ENCODE measurements at places on chromosomes 3 and 15.

DNA sequence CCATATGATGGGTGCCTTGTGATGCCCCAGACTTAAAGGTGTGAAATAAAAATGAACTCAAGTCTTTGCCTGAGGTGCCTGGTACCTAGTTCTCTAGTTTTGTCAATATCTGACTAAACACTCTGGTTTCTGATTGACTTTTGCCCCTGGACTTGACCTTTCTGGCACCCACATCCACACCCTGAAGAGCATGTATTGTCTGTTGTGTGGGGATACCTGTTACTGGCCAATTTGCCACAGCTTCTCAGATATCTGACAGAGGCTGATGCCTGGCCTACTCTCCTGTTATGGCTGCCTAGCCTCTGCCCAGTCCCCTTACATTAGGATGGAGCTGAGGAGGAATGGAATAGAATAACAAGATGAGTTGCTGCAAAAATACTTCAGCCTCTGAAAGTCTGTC is 3.6 kb downstream of the ZBTB38 start:
- no peak for DNase-seq

- DNase-seq, result no peak
Observed at GRCh38 chr3:122803977-122804376, 9.1 kb downstream of the SLC49A4 start.

GRCh38 chr3:194573680-194574437 is 59.4 kb downstream of the TMEM44 start:
- DNase-seq, result no peak

GRCh38 chr3:63674586-63674985 is 22.1 kb downstream of the SNTN start:
- DNase-seq, result no peak

- no peak for DNase-seq
Observed at GRCh38 chr3:11928381-11928780, 75.8 kb upstream of the SYN2 start.

GRCh38 chr3:197362081-197362480 is 63.7 kb upstream of the DLG1 start:
- no peak for DNase-seq

GRCh38 chr3:195451373-195452015 is 8.7 kb upstream of the ACAP2 start:
- DNase-seq, result no peak

GRCh38 chr15:57692709-57693108 is 13.8 kb upstream of the POLR2M start:
- no peak for DNase-seq

DNA sequence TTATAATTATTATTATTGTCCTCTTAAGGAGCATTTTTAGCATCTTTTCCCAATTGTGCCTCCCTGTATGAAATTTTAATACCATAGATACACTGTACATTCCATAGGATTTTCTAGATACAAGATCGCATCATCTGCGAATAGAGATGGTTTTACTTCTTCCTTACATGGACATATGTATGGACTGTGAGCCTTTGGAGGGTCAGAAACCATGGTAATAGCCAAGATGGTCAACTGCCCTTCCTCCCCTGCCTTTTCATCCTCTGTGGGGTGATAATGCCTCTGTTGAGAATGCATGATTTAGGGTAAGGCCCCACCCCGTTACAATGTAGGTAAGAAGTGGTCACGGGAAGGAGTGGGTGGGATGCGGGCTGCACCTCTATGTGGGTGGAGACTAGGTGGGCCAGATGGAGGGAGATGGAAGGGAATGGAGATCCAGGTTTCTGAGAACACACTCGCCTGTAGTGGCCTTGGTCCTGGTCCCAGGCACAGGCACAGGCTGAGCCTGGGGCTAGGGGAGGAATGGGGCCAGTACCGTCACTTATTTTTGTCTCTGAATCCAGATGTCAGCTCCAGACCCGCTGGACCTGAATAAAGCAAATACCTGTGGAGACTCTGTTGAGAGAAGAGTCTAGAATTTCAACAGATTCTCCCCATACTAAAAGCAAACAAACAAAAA is 31.7 kb downstream of the GOLGA6A start:
- DNase-seq, result no peak

- DNase-seq, result no peak
Observed at GRCh38 chr3:20352546-20353179, 166.7 kb upstream of the SGO1 start.

DNA sequence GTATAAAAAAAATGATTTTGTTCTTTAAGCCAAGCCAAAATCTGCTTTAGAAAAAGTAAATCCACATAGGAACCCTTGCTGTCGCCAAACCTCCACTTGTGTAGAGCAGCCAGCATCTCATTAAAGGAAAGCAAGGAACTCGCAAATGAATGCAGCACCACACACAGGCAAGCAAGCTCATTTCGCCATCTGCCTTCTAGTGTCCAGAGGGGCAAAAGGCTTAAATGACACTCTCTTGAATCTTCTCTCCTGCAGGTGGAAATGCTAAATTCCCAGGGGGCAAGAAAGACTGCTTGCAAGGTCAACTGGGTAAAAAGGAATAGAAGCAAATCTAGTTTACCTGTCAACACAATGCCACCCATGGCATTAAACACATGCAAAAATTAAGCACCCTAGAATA is 2.4 kb downstream of the MB21D2 start:
- no peak for DNase-seq

- DNase-seq, result no peak
Observed at GRCh38 chr3:160247766-160248165, 22.5 kb downstream of the C3orf80 start.

DNA sequence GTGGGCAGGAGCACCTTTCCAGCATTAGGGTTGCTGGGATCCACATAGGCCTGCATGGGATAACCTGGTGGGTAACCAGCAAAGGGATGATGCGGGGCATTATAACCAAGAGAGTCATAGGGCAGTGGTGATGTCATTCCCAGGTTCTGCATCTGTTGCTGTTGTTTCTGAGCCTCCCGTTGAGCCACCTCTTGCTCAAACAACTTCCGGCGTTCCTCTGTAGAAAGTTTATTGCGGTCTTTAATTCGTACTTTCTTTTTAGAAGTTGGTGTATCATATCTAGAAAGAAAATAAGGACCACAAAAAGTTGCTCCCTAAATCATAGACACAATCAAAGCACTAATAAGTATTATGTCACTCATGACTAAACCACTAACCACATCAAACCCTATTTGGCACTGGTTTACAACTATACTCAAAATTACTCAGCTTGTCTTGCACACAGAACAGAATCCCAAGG is 77.8 kb downstream of the NBEAL2 start:
- DNase-seq, result no peak

DNA sequence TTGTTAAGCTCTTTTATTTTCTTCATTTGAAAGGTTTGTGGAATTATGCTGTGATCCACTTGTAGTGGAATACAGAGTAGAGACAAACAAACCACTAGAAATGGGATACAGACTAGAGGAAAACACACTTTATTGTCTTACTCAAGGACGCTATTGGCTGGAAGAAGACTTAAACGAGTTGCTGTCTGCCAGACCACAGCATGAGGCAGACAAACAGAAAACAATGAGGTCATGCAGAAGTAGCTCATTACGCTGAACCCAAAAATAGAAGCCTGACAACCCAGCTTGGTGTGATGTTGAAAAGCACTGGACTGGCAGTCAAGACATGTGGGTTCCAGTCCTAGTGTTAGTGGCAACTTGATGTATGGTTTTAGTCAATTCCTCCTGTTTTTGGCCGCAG is 62.4 kb upstream of the P3H2 start:
- peak; percentile 91 for DNase-seq

- DNase-seq, result no peak
Observed at GRCh38 chr3:191568206-191568605, 107.2 kb downstream of the PYDC2 start.
